ENCODE measurements at places on chromosomes 16 and 17.
A peak's percentile ranks its signal among the peaks of the same experiment; 100 is the strongest.

DNA sequence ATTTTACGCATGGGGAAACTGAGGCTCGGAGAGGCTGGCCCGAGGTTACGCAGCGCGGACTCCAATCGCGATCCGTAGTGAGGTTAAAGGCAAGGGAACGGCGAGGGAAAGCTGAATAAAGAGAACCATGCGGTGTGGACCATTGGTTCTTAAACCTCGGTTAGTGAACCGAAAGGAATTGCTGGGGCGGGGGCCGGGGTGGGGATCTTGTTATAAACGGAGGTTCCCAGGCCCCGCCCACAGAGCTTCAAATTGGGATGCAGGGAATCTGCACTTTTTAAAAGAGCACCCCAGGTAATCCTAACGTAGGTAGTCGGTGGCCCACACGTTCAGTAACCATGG lies 524 bp downstream of the IQCK start:
- peaks cover 11% of the 10 kb centered on the region for H3K4me1 ChIP-seq
- H3K36me3 ChIP-seq: peaks cover 12% of the 10 kb centered on the region
- peak overlapping the region; percentile 87 for H3K27ac ChIP-seq
- peak overlapping the region; percentile 99 for H3K4me3 ChIP-seq
- H3K27me3 ChIP-seq: no peaks in the 10 kb centered on the region
- DNase-seq: peak; percentile 83

DNA sequence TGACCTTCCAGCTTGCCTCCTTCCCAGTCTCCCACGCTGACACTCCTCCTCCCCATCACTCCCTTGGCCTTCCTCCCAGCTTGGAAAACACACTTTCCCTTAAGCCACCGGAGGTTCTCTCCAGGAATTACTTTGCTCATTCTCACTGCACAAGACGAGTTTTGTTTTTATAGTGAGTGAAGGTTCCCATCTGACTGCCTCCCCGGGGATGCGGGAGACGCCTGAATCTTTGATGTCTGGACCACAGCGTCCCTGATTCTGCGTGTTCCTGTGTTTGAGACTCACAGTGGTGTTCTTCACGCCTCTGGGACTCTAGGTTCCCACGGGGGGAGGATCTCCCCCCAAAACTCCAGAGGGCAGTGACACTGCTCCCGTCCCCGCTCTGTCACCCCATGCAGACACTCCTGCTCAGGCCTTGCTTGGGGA lies 2.0 kb downstream of the DNAI2 start:
- H3K27ac ChIP-seq: no peak overlapping the region
- no peaks in the 10 kb centered on the region for H3K36me3 ChIP-seq
- no peak overlapping the region for H3K4me3 ChIP-seq
- peaks cover 3% of the 10 kb centered on the region for H3K4me1 ChIP-seq

DNA sequence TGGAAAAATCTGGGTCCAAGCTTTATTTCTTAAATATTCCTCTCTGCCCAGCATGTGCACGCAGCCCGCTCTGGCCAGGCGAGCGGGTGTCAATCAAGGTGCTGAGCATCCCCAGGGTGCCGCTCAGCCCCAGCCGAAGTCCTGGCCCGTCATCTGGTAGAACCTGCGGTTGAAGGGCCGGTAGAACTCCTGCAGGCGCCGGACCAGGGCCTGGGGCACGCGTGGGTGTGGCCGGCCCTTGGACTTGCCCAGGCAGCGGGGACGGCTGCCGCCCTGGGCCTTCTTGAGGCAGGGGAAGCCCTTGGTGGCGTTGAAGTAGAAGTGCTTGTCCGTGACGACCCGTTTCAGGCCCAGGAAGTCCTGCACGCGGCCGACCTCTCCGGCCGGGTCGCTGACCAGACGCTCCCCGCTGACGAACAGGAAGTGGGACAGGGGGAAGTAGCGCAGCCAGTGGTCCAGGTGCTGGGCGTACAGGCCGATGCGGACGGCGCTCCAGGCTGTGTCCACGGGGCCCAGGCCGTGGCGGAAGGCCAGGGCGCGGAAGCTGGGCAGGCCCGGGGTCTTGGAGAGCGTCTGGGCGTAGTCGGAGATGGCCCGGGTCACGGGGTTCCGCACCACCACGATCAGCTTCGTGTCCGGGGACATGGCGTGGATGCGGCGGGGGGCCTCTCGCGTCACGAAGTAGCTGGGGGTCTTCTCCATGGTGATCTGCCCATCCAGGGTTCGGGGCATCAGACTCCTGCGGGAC lies 6.6 kb downstream of the HS3ST6 start:
- no peak overlapping the region for H3K4me3 ChIP-seq
- no peaks in the 10 kb centered on the region for H3K36me3 ChIP-seq
- no peak overlapping the region for H3K27ac ChIP-seq
- H3K4me1 ChIP-seq: no peaks in the 10 kb centered on the region
- DNase-seq: peak; percentile 61

DNA sequence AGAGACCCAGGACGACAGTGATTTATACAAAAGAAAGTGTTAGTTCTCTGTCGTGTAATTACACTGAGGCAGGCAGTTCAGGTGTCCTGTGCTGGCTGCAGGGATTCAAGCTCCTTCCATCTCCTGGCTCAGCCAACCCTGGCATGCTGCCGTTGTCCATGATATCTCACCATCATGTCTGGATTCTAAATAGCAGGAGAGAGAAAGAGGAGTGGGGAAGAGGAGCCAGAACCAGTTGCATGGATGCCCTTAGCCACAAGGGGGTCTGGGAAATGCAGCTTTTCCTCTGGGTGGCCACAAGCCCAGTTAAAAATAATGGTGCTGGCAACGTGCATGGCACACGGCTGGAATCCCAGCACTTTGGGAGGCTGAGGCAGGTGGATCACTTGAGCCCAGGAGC lies 9.7 kb downstream of the C16orf54 start:
- no peak overlapping the region for H3K4me3 ChIP-seq
- peaks cover 14% of the 10 kb centered on the region for H3K27me3 ChIP-seq
- no peaks in the 10 kb centered on the region for H3K4me1 ChIP-seq
- H3K27ac ChIP-seq: no peak overlapping the region
- no peak for DNase-seq
- no peaks in the 10 kb centered on the region for H3K36me3 ChIP-seq

DNA sequence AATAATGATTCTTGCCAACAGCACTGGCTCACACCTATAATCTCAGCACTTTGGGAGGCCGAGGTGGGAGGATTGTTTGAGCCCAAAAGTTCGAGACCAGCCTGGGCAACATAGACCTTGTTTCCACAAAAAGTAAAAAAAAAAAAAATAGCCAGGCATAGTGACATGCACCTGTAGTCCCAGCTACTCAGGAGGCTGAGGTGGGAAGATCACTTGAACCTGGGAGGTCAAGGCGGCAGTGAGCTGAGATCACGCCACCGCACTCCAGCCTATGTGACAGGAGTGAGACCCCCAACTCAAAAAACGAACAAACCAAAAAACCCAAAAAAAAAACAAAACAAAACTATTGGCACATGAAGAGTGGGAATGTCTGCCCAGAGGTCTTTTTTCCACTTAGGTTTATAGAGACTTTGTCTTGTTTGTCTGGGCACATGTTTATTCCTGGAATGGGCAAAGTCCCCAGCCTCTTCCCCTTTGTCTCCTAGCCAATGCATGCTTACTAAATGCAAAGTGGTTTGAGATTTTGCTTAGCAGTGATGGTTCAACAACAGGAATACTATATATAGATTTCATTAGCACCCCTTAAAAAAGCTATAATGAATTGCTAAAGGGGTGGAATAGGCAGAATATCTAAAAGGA lies 25.9 kb downstream of the NMT1 start:
- no peaks in the 10 kb centered on the region for H3K27me3 ChIP-seq
- peak overlapping the region; percentile 18 for H3K27ac ChIP-seq
- peaks cover 28% of the 10 kb centered on the region for H3K4me1 ChIP-seq

DNA sequence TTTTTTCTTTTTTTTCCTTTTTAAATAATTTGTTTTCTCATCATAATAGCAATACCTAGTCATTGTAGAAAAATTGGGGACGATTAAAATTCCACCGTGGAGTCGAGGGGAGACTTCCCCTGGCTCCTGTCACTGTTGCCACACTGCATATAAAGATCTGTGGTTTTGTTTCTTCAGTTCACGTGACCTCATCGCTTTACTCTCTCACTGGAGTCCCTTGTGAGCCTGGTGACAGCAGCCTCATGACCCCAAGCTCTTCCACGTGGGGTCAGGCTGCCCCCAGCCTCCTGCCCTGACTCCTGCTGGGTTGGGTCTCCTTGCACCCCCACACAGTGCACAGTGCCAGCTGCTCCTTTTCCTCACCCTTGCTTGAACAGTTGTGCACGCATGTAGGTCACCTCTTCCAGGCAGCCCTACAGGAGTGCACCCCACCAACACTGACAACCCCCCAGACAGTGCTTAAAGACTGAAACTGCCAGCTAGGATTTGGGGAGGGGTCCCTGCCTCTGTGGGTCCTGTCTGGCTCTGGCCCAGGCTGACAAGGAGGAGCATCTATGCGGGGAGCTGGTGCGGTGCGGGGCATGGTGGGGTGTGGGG lies 7.3 kb upstream of the METRNL start:
- H3K27me3 ChIP-seq: no peaks in the 10 kb centered on the region
- peaks cover 10% of the 10 kb centered on the region for H3K4me1 ChIP-seq
- no peak for DNase-seq
- no peaks in the 10 kb centered on the region for H3K36me3 ChIP-seq
- no peak overlapping the region for H3K4me3 ChIP-seq
- no peak overlapping the region for H3K27ac ChIP-seq

DNA sequence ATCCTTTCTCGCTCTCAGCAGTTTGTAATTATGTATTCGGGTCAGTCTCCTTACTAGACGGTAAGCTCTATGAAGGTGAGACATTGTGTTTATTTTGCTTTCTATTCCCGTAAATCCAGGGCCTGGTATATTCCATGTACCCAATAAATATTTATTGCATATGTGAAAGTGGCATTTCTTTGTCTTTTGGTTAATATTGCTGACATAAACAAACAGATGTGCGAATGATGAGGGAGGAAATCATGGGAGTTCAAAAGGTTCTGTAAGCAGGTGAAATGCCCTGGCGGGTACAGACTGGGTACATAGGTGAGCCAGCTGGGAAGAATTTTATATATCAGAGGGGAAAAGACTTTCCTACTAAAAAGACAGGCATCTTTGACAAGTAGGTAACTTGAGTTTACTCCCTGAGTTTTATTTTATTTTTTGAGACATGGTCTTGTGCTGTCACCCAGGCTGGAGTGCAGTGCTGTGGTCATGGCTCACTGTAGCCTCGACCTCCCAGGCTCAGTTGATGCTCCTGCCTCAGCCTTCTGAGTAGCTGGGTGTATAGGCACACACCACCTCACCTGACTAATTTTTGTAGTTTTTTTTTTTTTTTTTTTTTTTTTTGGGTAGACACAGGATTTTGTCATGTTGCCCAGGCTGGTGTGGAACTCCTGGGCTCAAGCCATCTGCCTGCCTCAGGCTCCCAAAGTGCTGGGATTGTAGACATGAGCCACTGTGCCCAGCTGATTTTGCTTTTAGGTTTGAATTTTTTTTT lies 5.7 kb upstream of the METTL9 start:
- H3K4me3 ChIP-seq: no peak overlapping the region
- no peak overlapping the region for H3K27ac ChIP-seq
- DNase-seq: no peak
- H3K36me3 ChIP-seq: no peaks in the 10 kb centered on the region
- H3K27me3 ChIP-seq: no peaks in the 10 kb centered on the region

- peak overlapping the region; percentile 67 for H3K4me3 ChIP-seq
- no peaks in the 10 kb centered on the region for H3K36me3 ChIP-seq
- H3K4me1 ChIP-seq: peaks cover 30% of the 10 kb centered on the region
- H3K27ac ChIP-seq: no peak overlapping the region
- DNase-seq: peak; percentile 98
- H3K27me3 ChIP-seq: peaks cover 36% of the 10 kb centered on the region
Observed at GRCh38 chr17:2025622-2026309, 632 bp upstream of the RTN4RL1 start.

- no peaks in the 10 kb centered on the region for H3K36me3 ChIP-seq
- DNase-seq: no peak
- peaks cover under 1% of the 10 kb centered on the region for H3K4me1 ChIP-seq
- H3K27me3 ChIP-seq: peaks cover 13% of the 10 kb centered on the region
- H3K27ac ChIP-seq: no peak overlapping the region
- H3K4me3 ChIP-seq: no peak overlapping the region
Observed at GRCh38 chr17:81528651-81529436, 667 bp downstream of the FSCN2 start.

DNA sequence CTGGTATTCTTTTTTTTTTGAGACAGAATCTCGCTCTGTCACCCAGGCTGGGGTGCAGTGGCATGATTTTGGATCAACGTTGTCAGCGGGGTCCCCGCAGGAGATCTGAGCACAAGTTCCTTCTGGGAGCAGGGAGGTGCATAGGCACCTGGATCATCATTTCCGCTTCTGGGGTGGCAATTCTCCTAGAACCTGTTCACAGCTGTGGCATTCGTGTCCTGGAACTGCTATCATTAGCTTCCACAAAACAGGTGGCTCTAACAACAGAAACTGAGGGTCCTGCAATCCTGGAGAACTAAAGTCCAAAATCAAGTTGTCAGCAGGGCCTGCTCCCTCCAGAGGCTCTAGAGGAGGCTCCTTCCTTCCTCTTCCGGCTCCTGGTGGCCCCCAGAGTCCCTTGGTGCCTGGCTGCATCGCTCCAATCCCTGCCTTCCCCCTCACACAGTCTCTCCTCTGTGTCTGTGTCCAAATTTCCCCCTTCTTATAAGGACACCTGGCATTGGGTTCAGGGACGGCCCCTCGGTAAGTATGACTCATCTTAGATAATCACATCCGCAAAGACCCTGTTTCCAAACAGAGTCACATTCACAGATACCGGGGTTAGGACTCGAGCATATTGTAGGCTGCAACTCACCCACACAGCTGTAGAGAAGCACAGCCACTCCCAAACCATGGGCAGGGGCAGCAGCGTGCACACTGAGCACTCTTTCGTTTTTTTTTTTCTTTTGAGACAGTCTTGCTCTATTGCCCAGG lies 43.5 kb upstream of the KLHDC4 start:
- DNase-seq: peak; percentile 14
- peaks cover 19% of the 10 kb centered on the region for H3K4me1 ChIP-seq
- H3K27ac ChIP-seq: no peak overlapping the region
- peaks cover 3% of the 10 kb centered on the region for H3K27me3 ChIP-seq
- H3K4me3 ChIP-seq: no peak overlapping the region

GRCh38 chr17:70375813-70376770 lies 206.8 kb downstream of the KCNJ2 start:
- H3K27me3 ChIP-seq: no peaks in the 10 kb centered on the region
- no peak overlapping the region for H3K4me3 ChIP-seq
- no peak overlapping the region for H3K27ac ChIP-seq
- H3K4me1 ChIP-seq: no peaks in the 10 kb centered on the region
- peak; percentile 3 for DNase-seq

DNA sequence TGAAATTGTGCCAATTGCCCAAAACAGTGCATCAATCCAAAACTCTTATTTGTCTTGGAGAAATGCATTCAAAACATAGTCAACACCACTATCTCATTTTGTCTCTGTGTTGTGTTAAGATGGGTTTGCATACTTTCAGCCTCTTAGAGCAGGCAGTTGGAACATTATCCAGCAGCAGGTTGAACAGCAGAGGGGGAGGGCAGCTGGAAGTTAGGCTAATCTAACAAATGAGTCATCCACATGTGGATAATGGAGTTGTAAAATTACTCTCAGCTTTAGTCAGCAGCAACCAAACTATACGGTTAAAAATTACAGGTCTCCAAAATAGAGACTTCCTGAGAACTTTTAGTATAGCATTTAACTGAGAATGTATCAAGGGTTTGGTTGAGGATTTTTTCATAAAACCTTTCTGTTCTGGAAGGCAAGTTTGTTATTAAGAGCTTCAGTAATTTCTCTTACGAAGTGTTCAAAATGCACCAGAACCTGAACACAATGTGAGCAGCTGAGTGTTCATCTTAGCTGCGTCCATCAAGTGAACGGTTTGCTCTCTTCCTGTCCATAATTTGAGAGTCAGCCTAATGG lies 46.3 kb downstream of the PRKCA start:
- H3K4me1 ChIP-seq: peaks cover 37% of the 10 kb centered on the region
- no peaks in the 10 kb centered on the region for H3K27me3 ChIP-seq
- peak overlapping the region; percentile 27 for H3K27ac ChIP-seq

Measured in osteoblast (primary cell).